Activated naive CD4-positive, alpha-beta T cell treated with Interleukin-2 at 50 U/mL for 16 hours (primary cell): ENCODE measurements at places on chromosomes 3 and 15.

DNA sequence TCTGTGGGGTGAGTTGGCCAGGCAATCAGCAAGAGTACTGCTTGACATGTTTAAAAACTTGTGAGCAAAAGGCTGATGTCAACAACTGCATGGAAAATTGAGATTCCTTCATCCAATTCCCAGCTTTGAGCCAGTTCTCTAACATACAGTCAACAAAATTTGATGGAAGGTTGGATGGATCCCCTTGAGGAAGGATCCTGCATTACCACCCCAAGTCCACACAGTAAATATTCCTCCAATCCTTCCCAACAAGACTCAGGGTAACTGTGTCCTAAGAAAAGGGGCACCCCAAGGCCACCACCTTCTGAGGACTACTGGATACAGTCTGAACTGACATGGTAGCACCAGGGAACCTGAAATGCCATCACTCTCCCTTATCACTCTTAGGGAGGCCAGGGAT is 15.1 kb downstream of the GLB1 start:
- no peak for DNase-seq

DNA sequence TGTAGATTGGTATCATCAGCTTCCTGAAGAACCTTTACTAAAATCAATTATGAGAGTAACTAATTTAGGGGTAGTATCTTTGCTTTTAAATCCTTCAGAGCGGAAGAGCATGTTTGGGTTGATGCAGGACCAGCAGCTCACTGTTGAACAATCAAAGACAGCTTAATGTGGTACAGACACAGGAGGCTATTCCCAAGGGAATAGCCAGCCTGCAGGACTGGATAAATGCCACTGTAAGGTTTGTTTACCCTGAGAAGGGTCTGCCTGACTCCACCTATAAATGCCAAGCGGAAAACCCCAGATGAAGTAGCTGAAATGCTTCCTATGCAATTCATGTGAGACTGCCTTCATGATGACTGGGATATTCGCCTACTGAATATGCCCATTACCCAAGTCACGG is 16.0 kb upstream of the STAC start:
- DNase-seq = no peak

GRCh38 chr15:53074221-53074620 is 284.1 kb upstream of the ONECUT1 start:
- DNase-seq = no peak

GRCh38 chr3:123871946-123872345 is 12.2 kb downstream of the MYLK start:
- no peak for DNase-seq

DNA sequence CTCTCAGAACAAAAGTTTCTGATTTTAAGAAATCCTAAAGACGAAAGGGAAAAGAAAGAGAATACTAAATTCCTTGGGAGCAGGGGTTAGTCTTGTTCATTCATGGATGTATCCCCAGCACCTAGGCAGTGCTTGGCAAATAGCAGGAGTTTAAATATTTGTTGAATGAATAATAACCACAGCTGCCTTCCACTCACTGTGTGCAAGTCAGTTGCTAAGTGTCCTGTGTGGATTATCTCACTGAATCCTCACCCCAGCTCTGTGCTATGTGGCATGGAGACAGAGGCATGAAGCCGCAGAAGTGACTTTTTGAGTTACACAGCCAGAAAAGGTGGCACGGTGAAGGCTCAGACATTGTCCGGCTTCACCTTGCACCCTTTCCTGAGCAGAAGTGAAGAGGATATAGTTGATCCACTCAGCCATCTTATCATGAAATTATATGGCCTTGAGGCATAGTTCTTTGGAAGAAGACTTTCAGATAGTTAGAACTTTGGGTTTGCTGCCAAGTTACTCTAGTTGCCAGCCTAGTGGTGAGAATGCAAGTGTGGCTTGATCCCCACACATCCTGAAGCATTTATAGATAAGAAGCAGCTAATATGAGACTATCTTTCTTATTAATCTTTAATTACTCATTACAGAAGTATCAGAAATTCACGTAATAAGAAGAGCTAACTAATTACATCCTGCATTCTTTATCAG is 355.5 kb downstream of the LRTM1 start:
- DNase-seq = no peak

GRCh38 chr3:148230473-148230872 is 467.2 kb upstream of the AGTR1 start:
- no peak for DNase-seq

- DNase-seq = no peak
Observed at GRCh38 chr15:47294765-47295259, 422.5 kb upstream of the SEMA6D start.

- no peak for DNase-seq
Observed at GRCh38 chr3:37323494-37323893, 149.1 kb upstream of the LRRFIP2 start.

DNA sequence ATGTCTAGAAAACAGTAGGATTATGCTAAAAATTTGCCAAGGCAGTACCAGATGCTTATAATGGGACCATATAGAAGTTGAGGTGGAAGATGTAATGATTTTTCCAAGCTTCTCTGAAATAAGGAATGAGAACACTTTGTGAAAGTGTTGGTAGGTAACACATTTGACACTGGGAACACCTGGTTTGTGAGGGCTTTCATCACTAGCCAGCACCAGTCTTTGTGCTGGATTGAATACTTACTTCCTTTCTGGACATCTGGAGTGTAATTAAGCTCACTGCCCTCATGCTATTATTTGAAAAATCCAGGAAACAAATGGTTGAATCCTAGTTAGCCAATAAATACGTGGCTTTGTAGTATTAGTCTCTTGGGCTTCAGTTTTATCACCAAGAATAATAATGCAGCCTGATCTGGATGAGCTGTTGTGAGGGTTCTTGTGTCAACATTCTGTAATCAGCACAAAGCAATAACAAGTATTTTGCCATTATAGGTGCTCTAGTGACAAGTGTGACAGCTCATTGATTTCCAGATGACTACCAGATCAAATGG is 12.9 kb downstream of the CCDC80 start:
- DNase-seq = no peak
